ENCODE measurements at places on chromosomes 13 and 19.

DNA sequence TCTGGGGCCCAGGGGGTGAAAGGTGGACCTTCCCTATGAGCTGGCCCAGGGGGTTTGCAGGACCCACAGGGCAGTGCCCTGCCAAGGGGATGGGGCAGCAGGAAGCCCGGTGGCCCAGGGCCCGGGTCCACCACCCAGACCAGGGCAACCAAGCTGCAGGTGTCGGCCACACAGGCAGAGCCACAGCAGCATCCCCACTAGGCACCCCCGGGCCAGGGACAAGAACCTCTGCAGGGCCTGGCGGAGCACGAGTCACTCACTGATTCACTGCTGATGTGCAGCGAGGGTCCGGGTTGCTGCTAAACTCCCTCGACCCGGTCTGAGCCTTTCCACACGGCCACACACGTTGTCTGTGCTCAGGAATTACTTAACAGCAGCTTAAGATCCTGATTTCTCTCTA, 8.8 kb downstream of the FZR1 start:
- no peak for DNase-seq

DNA sequence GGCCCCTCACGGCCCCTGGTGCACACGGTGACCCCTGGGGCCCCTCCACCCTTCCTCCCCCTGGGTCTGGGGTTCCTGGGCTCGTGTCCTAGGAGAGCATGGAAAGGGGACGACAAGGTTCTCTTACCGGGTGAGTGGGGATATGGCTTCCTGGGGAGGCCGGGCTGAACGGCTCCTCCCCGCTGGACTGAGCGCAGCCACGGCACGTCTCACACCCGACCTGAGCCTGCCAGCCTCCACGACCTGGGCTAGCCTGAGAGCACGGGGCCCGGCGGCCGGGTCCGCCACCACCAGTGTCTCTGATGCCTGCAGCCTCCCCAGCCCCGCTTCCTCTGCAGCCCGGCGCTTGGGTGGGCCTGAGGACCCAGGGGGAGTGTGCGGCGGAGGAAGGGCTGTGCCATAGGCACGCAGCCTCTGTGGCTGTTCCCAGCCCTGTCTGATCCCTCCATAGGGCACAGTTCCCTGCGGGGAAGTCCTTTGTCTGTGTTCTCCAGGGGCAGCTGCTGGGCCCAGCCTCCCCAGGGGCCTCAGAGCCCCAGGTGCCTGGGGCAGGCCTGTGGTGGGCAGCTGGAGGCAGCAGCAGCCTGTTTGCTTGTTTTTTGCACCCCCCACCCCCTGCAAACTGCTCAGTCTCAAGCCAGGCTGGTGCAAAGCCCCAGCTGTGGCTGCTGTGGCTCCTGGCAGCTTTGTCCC, 15.0 kb downstream of the PLIN4 start:
- DNase-seq, result no peak

GRCh38 chr19:17938092-17938845, 5.5 kb downstream of the CCDC124 start:
- DNase-seq, result peak; percentile 84

DNA sequence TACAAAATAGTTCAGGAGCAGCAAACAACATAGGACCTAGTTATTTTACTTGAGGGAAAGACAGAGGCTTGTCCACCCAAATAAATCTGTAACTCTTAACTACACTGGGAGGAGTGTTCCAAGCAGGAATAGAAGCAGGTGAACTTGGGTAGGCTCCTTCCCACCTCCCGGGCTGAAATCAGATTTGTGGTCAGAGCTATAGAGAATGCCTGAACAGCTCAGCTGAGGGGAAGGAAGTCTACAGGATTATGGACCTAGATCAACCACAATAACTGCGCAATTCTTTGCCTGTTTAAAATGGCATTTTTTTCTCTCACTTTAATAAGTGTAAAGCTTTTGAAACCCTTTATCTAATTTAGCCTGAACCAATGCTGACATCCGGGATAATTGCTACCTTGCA, 73.5 kb upstream of the IRS2 start:
- no peak for DNase-seq

DNA sequence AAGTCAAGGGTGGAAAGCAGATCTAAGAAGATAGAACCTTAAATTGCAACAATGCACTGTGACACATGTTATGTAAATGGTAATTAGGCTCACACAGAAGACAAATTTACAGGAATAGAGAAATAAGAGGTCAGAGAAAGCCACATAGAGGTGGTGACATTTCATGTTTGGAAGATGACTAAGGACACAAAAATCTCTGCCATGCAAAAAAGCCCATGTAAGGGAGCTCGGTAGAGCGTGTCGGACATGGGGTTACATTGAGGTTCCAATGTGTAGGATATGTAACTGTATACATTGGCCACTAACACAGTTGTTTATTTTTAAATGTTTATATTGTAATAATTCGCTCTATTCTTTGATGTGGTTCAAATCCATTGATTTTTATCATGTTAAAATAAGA, 33.7 kb downstream of the SUGT1 start:
- no peak for DNase-seq

GRCh38 chr19:18259893-18260292, 14.4 kb downstream of the IQCN start:
- no peak for DNase-seq

GRCh38 chr19:56299688-56300087, 15.0 kb downstream of the ZSCAN5A start:
- DNase-seq, result no peak

DNA sequence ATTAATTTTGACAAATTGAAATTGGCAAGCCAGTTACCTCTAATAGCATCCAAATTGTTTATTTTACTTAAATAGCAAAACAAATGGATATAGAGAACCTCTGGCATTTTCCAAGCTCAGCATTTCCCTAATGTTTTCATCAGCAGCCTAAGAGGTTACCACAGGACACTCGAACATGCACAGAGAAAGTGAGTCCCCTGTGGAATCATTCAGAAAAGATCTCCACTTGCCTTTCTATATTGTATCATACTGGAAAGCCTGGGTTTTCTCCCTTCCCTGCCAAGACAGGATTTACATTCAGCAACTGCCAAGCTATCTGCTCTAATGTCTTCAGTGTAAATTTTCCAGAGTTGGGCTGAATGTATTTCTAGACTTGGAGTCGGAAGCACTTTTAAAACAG, 188.9 kb downstream of the KCTD12 start:
- DNase-seq, result no peak

DNA sequence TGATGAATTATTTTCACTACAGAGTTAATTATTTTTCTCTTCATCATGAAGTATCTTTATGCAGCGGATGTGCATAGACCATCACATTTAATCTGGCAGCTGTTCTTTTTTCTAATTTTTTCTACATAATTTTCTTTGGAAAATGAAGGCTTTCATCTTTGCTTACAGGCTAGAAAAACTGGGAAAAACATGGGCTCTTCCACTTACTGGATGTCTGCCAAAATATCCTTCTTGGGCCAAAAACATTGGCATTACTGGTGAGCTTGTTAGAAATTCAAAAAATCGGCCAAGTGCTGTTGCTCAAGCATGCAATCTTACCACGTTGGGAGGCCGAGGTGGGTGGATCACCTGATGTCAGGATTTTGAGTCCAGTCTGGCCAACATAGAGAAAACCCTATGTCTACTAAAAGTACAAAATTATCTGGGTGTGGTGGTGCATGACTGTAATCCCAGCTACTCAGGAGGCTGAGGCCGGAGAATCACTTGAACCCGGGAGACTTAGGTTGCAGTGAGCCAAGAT, 176.8 kb downstream of the ZNF737 start:
- no peak for DNase-seq

GRCh38 chr13:99366075-99366987, 59.1 kb upstream of the GPR183 start:
- DNase-seq, result no peak

DNA sequence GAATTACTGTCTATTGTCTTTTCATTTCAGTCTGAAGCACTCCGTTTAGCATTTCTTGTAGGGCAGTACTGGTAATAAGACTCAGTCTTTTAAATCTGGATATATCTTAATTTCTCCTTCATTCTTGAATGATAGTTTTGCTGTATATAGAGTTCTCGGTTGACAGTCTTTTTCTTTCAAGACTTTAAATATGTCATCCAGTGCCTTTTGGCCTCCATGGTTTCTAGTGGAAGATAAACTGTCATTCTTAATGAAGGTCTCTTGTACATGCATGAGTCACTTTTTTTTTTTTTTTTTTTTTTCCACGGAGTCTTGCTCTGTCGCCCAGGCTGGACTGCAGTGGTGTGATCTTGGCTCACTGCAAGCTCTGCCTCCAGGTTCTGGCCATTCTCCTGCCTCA, 27.2 kb upstream of the ZDHHC20 start:
- no peak for DNase-seq

DNA sequence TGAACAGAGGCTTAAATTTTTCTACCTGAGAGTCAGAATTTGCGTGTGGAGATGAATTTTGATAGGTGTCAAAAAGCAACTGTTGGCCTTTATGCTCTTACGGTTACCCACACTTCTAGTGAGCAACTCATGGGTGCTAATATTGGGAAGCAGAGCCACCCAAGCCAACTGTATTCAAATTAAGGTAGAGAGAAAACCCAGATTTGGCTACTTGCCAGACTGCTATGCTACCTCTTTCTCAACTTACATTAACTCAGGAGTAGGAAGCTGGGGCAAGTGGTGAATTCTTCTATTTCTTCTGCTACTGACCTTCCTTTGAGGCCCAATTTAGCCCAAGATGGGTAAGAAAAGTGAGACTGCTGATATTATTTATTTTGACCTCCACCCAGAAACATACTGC, 83.9 kb downstream of the OLFM4 start:
- no peak for DNase-seq

- no peak for DNase-seq
These were observed at the start of gene PPM1N for GRCh38 chr19:45498411-45499195. TSS of gene PPM1N (plus strand) at chr19:45498443. CDS start at chr19:45498473, 30 bp downstream.

DNA sequence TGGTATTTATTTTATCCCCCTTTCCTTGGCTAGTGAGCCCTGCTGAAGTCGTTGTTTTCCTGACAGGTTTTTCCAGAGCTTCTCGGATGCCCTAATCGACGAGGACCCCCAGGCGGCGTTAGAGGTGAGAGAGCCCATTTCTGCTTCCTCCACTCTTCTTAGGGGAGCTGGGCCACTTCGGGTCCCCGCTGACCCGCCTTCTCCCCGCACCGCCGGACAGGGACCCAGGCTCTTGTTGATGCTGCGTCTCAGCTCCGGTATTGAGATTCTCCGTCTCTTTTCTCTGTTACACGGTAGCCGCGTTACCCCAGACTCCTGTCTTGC, 306 bp downstream of the SUGT1 start:
- DNase-seq, result no peak
